ENCODE measurements at places on chromosomes 6 and 20. TPM values are rescaled to one million over a fixed set of nuclear protein-coding genes. Genes with fewer than 3 reads are reported as not detected.

CDH4 gene
- not detected for total RNA-seq

- no peak for DNase-seq
These were observed 43.1 kb downstream of the SYNJ2 start for GRCh38 chr6:158024566-158025297.

DNA sequence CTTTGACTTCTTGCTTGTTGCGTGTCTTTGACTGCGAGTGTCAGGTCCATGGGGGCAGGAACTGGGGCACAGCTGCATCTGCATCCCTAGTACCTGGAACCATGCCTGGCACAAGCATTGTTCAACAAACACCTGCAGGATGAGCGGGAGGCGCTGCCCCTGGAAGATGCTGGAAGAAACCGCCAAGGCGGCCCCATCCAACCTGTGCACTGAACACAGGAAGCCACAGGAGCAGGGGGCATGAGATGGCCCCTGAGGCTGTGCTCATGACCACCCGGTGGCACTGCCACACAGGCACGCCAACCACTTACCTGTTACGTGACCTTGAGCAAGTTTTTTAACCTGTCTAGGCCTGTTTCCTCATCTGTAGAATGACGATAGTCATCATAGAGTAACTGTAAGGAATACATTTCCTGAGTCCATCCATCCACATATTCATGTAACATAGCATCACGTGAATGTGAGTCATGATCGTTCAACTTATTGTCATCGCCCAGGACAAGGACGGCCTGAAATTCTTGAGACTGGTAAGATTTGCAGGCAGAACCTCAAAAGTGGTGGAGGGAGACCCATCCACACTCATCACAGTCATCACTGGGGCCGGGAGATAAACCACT, 374.2 kb downstream of the PREX1 start:
- DNase-seq = no peak

- DNase-seq = no peak
These were observed 119.1 kb downstream of the PKHD1 start for GRCh38 chr6:51968265-51968664.

DNA sequence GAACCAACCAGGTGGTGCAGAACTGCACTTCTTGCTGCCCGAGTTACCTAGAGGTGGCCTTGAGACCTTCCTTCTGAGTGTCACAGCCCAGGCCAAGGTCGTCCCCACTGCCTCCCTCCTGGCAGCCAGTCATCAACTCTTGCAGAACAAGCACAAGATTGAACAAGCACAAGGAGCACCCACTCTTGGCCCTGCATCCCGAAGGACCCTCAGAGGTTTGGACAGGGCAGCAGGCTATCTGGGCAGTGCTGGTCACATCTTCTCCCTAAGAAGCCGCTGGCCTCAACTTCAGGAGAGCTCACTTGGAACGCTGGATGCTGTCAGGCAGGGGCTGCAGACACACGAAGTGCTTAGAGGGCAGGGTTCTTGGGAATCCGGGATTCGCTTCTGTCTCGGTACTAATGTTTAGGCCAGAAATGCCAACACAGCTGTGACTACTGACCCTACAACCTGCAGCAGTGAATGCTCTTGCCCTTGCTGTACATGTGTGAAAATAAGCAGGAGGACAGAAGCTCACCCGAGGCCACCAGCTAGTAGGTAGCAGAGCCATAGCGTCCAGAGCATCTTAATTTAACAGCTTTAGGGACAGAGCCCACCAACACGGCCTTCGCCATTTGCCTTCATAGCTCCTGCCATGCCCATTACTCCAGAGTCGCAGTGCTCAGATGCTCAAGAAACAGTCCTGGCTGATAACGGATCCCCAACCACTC, 4.0 kb upstream of the ACSS1 start:
- DNase-seq = peak; percentile 59

- DNase-seq = no peak
These were observed 14.1 kb upstream of the BEND3 start for GRCh38 chr6:107129370-107129925.

DNA sequence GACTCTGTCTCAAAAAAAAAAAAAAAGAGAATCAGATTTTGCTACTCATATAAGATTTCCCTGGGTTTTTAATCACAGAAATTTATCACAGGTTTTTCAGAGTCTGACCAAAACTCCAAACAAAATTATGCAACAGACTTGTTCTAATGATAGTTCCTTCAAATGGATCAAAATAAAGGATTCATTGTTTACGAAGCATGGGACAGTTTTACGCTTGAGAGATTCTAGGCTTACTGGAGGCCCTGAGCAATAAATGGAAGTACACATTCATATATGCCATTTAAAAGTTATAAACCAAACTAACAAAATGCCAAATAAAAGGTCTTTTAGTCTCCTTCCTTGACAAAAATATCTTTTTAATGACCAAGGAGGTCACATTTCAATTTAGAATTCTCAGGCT, 245.1 kb upstream of the KCNQ5 start:
- no peak for DNase-seq

All from ascending aorta (tissue), 2 donors.